ENCODE measurements at places on chromosomes 4 and X.

GRCh38 chr4:103046416-103047290 is 27.1 kb upstream of the SLC9B1 start:
- no peak for DNase-seq

DNA sequence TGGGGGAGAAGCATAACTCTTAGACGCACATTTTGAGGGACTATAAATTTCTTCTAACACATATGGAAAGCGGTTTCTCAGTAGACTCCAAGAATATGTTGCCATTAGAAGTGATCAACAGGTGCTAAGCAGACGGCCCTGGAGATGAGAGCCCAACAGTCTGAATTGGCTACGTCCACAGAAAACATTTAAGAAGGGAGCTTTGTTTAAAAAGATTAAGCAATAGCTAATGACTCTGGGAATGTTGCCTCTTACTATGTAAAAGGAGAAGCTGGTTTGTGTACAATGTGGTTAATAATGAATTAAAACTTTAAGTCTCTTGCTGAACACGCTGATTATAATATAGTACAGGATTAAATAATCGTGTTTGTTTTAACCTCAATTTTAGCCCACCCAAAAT is 399.5 kb downstream of the SMARCA1 start:
- DNase-seq = no peak

DNA sequence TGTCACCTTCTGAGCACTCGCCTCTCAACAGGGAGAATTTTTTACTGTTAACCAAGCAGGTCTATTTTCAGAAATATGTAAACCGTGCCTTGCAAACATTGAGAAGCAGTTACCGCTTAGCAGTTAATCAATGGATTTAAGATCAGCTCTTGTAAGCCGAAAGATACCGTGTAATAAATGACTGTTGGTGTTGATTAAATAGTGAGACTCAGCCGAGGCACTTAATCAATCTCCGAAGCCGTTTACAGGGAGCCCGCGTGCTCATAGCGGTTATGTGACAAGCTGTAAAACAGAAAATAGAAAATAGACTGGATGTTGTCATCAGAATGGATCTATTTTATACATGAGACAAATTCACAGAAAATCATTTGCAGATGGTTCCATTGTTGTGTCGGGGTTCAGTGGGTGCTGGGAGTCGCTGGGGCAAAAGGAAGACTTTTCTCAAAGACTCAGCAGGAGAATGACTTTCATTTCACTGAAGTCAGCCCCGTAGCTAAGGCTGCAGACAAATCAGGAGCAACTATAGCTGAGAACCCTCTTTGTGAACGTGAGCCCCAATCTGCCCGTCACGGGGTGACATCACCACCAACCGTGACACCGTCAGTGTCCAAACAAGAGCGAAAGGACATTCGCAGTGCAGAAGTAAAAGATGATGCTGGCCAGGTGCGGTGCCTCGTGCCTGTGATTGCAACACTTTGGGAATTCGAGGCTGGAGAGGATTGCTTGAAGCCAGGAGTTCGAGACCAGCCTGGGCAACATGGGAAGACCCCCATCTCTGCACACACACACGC is 275.3 kb downstream of the CRLF2 start:
- no peak for DNase-seq

DNA sequence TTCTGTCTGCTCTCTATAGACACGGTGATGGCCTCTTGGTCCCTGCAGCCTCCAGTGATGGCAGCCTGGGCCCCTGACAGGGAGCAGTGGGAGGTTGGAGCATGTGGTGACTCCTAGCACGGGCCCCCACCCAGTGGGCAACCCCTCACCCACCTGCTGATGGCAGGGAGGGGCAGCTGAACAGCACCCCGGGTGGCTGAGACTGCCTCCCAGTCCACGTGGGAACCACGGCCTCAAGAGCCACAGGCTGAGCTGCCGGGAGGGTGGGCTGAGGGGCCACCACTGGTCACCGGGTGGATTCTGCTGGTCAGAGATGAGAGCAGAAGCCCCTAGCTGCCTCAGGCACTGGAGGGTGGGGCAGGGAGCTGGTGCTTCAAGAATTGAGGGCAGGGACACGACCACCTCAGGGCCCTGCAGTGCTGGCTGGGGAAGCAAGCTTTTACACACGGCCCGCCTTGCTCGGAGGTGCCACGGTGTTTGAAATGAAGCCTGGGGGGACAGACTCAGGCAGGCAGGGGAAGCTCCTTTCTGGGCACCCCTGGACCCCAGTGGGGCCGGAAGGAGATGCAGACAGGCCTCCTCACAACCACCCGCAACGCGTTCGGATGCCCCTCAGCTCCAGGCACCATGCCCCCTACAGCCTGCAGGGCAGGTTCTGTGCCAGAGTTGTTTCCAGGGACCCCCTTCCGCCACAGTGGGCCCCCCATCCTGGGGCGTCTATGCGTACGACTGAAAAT is 6.3 kb upstream of the HAUS3 start:
- DNase-seq = no peak

DNA sequence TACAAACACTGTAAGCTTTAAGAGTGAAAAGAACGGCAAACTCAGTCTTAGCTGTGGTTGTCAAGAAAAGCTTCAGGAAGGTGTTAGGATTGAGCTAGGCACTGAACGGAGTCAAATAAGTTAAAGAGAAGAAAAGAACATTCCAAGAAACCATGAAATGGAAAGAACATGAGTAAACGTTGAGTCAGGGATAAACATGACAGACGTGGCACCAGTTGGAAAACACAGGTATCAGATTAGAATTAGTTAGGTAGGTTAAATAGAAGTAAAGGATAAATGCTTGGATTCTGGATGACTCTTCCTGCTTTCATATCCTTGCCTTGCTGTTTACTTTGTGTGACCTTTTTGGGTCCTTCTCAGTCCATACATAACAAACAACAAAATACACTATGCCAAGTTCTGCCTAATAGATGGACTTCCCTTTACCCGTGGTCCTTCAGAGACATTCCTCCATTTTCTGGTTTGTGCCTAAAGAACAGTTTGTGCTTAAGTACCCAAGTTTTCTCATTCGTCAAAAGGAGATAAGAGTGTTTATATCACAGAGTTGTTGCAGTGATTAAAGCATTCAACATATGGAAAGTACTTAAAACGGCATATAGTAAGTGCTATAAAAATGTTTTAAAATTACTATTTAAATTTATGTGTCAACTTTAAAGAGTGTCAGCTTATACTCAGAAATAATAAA is 446.9 kb downstream of the TMA16 start:
- DNase-seq = no peak

DNA sequence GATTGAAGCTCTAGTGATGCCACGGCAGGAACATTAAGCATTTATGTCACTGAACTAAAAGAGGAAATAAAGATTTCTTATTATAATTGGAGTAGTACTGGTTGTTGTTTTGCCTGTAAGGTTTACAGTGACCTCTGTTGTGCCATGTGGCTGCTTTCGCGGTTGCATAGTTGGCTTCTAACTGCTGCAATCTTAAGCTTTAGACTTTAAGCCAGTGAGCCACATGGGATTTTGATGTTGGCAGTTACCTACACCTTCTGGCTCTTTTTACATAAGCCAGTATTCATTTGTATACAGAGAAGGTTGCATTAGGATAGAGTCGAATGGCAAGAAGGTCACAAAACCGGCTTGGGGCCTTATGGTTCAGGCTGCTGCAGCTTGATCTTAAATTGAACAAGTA is 1311.6 kb downstream of the RAPGEF2 start:
- no peak for DNase-seq

DNA sequence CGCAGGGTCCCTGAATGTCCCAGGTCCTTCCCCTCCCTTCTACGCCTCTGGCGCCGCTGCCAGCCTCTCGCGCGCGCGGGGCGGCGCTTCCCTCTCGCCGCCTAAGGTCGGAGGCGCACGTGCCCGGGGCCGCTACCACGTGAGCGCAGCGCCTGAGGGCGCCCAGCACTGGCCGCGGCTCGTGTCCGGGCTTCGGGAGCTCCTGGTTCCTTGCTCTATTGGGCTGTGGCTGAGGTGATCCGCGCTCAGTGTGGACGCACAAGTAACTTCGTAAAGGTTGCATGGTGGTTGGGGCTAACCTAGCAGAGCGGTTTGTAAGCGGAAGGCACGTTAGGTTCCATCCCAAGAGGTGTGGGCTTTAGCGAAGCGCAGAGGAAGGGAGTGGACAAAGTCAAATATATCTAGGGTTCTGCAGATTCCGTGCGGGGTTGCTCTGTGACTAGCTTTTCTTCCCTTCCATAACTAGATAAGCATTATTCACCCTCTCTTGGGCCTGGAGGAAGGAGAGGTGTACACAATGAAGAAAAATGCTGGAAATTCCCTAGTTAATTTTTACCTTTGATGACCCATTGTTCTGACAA is 1.8 kb downstream of the TLL1 start:
- no peak for DNase-seq

DNA sequence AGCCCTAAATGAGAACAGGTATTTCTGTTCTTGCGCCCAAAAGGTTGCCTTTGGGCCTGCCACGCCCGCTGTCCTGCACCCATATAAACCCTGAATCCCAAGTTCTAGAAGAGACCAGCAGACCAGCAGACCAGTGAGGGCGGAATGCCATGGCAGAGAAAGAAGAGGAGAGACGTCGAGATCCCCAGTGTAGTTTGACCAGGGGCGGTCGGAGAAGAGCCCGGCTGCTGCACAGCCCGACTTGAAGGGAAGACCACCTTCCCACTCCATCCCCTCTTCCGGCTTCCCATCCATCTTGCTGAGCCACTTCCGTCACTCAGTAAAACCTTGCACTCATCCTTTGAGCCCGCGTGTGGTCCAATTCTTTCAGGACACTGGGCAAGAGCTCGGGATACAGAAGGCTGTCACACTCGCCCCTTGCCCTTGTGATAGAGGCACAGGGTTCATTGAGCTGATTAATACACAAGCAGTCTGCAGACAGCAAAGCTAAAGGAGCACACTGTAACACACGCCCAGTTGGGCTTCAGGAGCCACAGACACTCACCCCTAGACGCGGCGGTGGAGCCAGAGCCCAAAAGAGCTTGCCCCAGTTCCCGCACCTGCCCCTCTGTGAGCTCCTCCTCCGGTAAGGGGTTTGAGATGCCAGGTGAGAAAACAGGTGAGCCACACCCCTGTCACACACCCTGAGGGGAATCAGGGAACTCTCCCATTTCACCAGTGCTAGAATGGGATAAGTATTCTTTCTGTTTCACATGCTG is 230.8 kb downstream of the PCDH10 start:
- DNase-seq = no peak

- no peak for DNase-seq
Measured at GRCh38 chr4:42473071-42473684, 75.9 kb downstream of the SHISA3 start.

DNA sequence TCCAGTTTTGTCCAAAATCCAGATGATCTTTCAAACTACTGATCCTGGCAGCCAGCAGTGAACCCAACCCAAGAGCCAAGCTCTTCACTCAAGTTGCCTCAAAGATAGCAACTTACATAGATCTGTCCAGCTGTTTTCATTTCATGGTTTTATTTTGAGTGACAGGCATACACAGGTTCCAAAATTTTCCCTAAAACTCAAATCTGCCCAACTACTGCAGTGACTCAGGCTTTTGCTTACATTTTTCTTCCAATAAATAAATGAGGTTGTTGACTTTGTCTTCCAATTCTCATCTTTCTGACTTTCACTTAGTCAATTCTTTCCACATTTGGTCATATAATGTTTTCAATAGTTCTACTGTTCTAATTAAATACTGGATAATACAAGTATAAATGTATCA is 158.8 kb downstream of the TECRL start:
- DNase-seq = no peak

DNA sequence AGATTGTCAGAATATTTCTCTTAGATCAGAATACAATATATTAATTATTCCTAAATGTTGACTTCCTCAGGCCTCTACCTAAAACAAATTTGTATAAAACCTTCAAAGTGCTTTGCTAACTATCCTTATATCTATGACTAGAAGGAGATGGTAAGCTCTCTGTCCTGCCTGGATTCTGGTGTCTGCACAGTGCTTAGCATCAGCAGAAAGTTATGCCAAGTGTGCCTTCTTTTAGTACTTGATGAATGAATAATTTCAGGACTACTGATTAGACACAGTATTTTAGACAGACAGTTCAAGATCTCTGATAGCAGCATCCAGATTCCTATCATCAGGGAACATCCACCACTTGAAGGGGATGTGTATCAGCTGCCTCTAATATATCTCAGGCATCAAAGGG is 242.4 kb upstream of the TLL1 start:
- DNase-seq = no peak

GRCh38 chr4:74368596-74368995 is 3.7 kb downstream of the EREG start:
- DNase-seq = no peak

GRCh38 chr4:47974566-47974965 is 41.9 kb downstream of the CNGA1 start:
- DNase-seq = no peak

DNA sequence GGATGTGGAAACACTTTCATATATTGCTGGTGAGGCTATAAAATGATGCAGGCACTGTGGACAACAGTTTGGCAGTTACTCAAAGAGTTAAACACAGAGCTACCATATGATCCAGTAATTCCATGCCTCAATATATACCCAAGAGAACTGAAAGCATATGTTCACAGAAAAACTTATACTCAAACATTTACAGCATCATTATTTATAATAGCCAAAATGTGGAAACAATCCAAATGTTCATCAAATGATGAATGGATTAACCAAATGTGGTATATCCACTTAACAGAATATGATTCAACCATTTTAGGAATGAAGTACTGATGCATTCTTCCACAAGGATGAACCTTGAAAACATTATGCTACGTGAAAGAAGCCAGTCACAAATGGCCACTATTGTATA is 603.8 kb downstream of the IQCM start:
- DNase-seq = no peak

DNA sequence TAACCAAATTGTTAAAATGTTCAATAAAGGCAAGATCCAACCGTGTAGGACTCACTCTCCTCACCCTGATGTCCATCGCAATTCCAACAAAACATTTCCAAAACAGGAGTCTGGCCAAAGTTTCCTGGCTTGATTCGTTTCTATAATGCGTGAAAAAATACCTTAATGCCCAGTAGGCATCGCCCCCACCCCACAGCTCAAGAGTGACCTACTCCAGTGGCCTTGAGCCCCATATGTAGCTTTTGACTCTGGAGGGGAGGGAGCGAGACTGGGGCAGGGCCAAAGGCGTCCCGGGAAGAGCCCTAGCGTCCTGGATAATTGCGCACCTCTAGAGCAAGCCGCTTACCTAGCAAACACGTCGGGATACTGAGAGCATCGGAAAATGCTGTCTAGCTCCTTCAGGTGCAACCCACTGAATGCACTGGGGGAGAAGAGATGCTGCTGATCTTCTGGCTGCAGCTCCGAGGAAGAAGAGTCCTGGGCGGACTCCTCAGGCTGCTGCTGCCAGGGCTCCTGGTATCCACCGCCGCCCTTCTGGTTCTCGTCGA is 55.6 kb upstream of the NKAP start:
- no peak for DNase-seq

DNA sequence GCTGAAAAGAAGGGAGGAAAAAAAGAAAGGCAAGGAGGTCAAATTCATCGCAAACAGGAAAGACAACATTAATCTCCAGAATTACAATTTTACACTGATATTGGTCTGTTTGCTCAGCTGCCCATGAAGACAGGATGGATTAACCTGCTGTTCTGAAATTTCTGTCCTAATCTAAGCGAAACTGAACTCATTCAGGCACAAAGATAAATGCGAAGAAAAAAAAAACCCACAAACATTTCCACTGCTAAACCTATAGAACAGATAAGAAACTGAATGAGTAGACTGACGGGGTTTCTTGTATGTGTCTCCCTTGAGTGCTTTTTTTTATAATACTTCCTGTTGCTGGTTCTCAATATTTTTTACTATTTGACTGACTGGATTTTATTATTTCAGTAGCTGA is 251.8 kb upstream of the FTHL17 start:
- peak; percentile 27 for DNase-seq
